Activated CD4-positive, alpha-beta T cell treated with anti-CD3 and anti-CD28 coated beads, Interleukin-2, amount 50 U/mL, for 16 hours (primary cell): ENCODE measurements at places on chromosomes 1 and 21.

DNA sequence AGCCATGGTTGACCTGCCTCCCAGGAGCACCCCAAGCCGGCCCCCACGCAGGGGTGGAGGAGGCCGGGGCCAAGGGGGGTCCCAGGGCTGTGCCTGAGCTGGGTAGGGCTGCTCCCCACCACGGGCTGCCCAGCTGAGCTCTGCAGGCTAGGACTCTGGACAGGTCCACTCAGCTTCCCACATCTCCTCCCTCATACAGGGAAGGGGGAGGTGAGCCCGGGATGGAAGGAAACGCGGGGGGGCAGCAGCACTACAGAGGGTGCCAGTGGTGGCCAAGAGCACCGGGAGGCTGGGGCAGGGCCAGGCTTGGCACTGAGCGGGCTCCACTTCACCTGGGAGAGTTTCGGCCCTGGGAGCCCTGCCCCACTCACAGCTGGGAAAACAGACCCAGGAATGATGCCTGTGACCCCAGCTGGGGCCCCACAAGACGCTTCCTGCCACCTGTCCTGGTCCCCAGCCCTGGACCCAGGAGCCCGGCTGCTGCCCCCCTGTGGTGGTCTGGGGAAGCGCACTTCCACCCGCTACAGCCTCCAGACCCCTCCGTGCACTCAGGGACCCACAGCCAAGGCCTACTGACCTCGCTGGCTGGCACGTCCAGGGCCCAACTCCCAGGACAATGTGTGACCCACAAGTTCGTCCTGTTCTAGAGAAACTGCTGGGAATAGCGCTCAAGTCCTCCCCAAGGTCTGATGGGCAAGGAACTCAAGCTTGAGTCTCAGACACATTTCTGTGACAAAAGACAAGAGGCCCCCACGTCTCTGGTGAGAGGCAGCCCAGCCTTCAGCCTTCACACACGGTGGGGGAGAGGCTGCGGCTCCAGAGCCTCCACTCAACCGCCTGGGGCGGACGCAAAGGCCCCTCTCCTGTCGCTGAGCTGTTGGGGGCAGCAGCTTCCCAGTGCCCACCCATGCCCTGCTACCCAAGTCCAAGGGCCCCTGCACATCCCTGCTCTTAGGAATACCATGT, 3.0 kb downstream of the AURKAIP1 start:
- DNase-seq = peak; percentile 78

DNA sequence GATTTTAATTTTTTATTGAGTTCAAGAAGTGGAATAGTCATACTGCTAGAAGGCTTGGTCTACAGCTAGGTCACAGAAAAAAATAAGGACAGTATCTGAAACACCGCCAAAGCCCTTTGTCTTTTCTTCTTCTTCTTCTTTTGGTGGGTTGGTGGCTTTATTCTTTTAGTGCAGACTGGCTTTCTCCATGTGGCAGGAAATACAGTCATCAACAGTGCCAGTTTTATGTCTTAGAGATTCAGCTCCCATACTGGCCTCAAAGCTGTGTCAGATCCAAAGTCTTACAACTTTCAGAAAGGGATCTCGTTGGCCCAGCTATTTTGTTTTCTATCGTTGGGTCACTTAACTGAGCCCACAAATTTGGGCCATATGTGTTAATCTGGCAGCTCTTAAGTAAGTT, 58.2 kb downstream of the FNBP1L start:
- DNase-seq = no peak

- no peak for DNase-seq
Measured at GRCh38 chr21:29580732-29581285, 282.1 kb downstream of the BACH1 start.

DNA sequence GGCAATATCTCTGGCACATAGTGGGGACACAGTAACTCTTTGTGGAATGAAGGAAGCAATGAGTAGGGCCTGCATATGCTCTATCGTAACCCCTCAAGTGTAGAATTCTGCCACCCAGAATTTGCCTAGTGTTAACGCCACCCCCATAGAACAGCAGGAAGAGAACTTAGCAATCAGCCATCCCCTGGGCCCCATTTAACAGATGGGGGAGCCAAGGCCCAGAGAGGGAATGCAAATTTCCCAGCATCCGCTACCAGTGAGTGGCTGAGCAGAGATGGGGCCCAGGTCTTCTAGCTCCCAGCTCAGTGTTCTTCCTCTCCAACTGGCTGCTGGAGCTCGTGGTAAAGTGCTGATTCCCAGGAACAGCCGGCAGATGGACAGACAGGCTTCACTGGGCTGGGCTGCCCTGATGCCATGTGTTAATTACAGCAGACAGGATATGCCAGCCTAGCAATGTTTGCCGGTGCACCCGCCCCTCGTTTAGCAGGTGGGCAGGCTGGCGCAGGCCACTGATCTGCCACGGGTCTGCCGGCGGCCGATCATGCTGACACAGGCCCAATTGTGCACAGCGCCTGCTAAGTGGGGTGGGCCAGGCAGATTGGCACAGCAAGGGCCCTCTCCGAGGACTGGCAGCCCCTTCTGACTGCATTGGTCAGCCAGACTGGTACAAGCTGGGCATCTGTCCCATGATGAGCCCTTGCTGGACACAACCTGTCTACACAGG, 171.9 kb downstream of the IGSF21 start:
- DNase-seq = no peak

GRCh38 chr1:95021119-95021518, 51.6 kb downstream of the ALG14 start:
- no peak for DNase-seq

DNA sequence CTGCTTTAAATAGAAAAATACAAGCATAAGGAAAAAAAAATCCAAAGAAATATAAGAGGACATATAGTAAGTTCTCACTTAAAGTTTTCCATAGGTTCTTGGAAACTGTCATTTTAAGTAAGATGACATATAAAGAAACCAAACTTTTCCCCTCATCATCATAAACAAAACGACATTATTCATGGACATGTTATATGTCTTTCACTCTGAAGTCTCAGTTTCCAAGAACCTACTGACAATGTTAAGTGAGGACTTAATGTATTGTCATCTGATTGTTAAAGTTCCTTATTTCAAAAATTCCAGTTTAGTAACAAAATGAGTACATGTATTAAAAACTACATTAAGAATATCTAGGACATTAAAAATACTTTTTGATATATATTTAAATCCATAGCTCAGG, 69.6 kb upstream of the GFI1 start:
- DNase-seq = no peak

GRCh38 chr1:160116283-160117147, 956 bp downstream of the ATP1A2 start:
- DNase-seq = no peak

DNA sequence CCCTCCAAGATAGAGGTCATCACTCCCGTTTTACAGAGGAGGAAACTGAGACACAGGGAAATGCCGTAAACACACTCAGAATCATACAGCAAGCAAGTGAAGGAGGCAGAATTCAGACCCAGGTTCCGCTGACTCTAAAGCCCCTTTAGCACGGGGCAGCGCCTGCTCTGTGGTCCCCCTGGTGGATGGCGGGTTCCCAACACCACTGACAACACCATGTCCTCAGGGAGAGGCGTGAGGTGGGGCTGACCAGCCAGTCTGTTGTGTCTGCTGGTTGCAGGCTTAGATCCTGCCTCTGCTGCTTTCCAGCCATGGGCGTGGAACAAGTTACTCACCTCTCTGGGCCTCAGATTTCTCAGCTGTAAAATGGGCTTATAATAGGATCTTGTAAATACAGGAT, 617.3 kb downstream of the MATN1 start:
- peak; percentile 6 for DNase-seq

GRCh38 chr1:183778045-183778444, 26.9 kb upstream of the RGL1 start:
- DNase-seq = no peak

GRCh38 chr1:151516031-151516511, 4.9 kb downstream of the CGN start:
- no peak for DNase-seq

DNA sequence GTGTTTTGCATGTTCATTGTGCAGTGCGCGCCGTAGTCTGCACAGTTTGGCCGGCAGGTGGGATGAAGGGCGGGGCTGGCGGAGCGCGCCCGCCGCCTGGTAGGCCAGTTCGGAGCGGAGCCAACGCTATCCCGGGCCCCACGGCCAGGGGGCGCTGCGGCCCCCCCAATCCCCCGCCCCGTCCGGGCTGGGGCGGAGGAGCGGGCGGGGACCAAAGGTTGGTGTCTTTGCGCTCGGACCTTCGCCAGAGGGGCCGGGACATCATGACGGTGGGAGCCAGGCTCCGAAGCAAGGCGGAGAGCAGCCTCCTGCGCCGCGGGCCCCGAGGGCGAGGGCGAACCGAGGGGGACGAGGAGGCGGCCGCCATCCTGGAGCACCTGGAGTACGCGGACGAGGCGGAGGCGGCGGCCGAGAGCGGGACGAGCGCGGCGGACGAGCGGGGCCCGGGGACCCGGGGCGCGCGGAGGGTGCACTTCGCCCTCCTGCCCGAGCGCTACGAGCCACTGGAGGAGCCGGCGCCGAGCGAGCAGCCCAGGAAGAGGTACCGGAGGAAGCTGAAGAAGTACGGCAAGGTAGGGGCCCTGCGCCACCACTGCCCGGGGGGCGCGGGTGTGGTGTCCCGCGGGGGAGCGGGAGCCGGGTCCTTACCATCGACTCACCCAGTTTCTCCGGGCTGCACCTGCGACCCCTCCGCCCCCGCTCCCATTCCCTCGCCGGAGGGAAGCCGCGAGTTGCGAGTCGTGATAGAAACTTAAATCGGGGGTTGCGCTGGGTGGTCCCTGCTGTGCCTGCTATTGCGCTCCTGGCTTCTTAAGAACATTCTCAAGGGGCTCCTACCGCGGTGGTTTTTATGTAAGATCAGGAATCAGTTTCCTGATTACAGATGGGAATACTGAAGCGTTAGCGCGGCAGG, at the start of gene C1orf115:
C1orf115 (plus strand) TSS at position 224 of the 913 bp plus-strand sequence; CDS start at position 264, 40 bp downstream.
- DNase-seq = peak; percentile 78

DNA sequence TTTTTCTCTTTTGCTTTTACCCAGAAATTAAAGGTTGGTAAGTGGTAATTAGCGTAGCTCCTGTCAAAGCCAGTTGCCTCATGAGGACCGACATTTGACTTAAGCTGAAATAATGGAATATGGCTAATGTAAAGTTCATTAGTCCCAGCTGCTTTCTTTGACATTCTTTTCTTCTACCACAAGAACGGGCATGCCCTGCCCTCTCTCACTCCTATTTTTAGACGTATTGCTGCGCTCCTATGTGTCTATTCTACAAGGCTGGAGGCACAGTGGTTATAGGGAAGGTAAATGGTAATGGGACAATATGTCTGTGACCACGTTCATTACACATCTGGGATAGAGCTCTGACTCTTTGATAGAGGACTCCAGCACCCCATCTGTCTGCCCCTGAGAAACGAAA, 6.8 kb downstream of the CORT start:
- no peak for DNase-seq

DNA sequence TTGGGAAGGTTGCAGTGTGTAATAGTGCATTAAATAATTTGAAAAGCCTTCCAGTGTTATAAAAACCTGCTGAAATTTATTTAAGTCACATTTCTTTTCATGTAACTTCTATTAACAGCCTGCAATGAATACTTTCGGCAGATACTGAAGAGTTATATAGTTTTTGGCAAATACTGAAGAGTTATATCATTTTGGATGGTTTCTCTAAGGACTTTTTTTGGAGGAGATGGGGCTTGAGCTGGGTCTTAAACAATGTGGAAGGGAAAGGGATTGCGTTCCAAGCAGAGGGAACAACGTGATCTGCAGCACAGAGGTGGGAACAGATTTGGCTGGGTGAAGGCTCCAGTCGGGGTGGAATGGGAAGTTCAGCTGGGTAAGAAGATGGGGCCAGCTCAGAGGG, 39.8 kb downstream of the MTR start:
- DNase-seq = no peak

DNA sequence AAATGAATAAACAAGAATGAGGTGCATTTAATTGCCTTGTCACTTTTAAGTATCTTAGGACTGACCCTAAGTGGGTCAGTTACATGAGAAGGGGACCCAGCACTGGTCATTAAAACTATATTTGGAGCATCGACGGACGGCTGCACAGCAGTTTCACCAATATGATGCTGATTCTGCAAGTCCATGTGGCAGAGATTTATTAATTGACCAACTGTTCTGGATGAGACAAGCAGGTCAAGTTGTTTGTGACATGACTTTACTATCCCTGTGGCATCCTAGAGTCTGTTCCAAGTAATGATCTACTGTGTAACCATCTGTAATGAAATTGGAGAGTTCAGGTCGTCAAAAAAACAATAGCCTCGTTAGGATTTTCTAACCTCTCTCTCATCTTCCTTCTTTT, 9.5 kb downstream of the AMPD1 start:
- DNase-seq = no peak

- DNase-seq = no peak
Measured at GRCh38 chr1:42164551-42165420, at the start of gene GUCA2A. Gene GUCA2A (minus strand): TSS chr1:42164745. CDS start chr1:42164712, 33 bp downstream.

DNA sequence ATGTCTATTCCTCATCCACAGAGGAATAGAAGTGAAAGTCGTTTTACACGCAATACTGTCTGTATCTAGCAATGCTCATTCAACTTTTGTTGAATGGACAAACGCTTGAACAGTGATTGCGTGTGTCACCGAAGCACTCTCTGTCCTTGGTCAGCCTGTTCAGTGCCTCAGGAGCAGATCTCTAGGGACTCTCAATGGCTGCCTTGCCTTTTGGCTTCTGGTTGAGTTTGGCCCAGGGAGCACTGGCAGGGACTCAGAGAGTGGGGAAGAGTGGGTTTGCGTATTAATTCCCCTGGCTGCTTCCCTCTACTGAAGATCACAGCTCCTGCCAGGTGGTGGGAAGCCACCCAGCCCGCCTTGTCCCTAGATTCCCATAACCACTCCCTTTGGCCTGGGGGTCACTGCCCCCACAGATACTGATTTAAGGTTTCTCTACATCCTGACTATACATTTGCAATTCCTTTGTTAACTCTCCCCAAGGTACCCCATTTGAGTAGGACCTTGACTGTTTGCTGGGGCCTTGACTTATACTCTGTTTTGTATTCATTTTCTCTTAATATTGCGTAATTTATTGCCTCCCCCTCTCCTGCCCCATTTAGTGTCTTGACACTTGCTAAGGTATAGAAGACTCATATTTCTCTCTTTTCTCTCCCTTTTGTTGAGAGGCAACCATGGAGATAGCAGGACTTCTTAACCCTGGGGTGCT, 61.7 kb upstream of the USP24 start:
- DNase-seq = no peak

GRCh38 chr1:152034654-152035538, 1.9 kb downstream of the S100A11 start:
- DNase-seq = peak; percentile 83

- DNase-seq = no peak
Measured at GRCh38 chr1:205639567-205639966, 7.8 kb upstream of the ELK4 start.

DNA sequence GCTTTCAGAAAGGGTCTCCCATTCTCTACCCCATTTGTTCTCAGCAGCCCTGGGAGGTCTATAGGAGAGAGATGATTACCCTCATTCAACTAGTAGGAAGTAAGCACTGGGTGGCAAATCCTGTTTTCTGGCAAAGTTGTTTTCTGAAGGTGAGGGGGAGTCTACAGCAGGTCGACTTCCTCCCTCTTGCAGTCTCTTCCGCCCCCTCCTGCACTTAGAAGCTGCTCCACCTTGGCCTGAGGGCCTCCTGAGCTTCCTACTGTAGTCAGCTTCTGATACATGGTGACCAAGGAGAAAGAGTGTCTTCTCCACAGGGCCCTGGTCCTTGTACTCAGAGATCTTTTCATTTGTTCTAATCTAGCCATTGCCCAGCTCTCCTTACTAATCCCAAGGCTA, 93.1 kb downstream of the RGL1 start:
- DNase-seq = no peak

- DNase-seq = no peak
Measured at GRCh38 chr1:41663671-41664400, 179.4 kb upstream of the EDN2 start.
